ENCODE measurements at places on chromosomes 11 and 22.

- no peak for DNase-seq
Measured at GRCh38 chr11:96232132-96232531, 110.9 kb downstream of the MAML2 start.

DNA sequence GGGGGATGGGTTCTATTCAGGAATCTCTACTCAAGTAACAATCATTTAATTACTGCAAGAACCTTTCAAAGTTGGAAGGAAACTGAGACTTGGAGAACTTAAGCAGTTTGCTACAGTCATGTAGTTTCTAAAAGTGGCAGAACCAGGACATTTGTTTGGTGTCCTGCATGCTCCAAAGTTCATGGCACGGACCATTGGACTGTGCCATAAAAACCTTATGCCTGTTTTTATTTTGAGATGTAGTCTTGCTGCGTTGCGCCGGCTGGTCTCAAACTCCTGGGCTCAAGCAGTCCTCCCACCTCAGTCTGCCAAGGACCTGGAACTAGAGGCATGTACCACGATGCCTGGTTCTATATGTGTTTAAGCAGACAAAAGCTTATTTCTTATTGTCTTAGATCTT is 18.6 kb upstream of the AIFM3 start:
- DNase-seq, result no peak

DNA sequence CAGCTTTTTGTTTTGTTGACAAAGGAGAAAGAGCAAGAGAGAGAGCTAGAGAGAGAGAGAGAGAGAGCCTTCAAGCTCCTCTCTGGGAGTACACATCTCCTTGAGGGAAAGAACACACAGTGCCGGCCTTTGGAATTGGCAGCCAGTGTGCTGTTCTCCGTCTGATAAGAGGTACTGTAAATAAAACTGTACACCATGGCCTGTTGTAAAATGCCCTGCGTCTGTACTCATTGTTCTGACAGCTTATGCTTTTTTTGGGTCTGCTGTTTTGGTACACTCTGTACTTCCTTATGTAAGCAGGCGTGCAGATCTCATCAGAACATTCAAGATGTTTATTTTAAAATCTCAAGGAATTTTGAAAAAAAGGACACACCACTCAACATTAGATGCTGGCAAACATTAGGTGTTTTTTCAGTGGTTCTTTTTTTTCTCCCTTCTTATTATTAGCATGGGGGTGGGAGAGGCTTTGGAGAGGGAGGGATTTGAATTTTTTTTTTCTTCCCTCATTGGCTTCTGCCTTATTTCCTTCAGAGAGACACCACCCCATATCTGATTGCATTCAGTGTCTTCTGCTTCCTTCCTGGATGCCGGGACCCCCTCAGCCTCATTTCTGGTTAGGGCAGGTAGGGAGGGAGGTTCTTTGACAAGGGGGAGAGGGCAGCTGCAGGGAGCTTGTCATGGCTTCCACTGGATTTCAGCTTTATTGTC is 116.8 kb upstream of the NNMT start:
- DNase-seq, result no peak

DNA sequence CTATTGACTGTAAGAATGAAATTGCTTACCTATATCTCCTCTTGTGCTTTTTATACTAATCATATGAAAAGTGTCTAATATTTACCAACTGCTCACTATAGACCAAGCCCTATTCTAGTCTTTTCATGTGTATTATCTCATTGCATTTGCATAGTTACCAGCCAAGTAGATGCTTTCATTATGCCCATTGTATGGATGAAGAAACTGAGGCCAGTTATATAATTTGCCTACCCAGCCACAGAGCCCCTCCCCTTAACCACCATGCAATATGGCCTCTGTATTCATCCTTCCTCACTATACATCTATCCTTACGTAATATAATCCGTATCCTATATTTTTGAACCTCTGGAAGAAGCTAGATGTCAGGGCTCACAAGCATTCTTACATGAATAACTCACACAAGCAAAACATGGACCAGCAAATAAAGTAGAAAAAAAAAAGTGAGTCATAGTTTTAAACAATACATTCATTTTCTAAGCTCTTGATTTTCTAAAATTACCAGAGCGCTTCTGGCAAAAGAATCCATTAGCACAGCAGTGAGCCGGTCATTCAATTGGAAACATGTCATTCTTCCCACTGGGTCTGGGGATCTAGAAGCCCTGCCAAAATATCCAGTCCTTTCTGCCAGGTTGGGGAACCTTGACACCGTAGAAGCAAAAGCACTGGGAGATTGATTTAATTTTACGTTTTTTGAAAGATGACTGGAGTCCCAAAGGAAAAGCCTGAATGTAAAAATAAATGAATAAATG is 80.0 kb downstream of the C11orf91 start:
- DNase-seq, result no peak

GRCh38 chr11:121417055-121417551 is 35.0 kb upstream of the SORL1 start:
- peak; percentile 11 for DNase-seq

- no peak for DNase-seq
Measured at GRCh38 chr11:34252015-34252414, 105.8 kb downstream of the ABTB2 start.

DNA sequence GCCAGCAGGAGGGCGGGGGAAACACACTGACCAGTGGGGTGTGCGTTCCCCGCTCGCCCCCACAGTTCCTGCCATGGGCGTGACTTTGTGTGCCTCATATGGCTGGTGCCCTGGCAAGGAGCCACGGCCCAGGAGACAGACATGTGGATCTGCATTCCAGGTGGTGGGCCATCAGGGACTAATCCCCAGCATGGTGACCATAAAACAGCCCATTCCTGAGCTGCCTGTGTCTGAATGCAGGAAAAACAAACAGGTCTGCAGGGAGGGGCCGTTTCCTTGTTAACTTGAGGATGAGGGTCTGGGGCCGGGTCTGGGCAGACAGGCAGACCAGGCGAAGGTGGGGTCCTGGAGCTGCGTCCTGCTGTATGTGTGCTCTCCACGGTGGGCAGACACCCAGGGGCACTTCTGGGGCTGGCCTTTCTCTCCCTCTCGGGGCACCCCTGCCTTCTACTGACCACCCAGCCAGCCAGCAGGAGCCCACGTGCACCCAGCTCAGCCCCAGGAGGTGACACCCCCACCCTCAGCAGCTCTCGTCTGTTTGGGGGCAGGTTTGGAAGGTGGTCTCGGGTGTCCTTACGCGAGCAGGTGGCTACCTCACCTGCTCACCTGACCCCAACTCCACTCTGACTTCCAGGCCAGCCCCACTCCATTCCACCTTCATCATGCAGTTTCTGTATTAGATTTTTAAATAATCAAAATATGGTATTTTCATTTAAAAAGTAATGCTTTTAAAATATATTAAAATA is 120.3 kb downstream of the KCNQ1OT1 start:
- DNase-seq, result no peak

DNA sequence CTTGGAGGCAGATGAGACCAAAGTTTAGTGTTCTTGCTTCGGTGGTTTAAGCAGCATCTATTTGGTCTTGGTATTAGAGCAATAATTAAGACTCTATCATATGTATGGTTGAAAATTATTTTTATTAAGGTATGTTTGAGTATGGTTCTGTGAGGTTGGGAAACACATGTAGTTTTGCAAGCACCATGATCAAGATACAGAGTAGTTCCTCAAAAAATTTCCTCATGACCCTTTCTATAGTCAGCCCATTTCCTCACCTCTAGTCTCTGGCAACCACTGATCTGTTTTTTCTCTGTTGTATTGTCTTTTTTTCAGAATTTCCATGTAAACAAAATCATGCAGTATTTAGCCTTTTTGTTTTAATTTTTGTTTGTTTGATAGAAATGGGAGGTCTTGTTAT is 18.4 kb downstream of the MTMR3 start:
- no peak for DNase-seq

- no peak for DNase-seq
Measured at GRCh38 chr22:41813726-41814410, 13.4 kb downstream of the CCDC134 start.

- no peak for DNase-seq
Measured at GRCh38 chr22:45101515-45102227, 62.1 kb upstream of the NUP50 start.

DNA sequence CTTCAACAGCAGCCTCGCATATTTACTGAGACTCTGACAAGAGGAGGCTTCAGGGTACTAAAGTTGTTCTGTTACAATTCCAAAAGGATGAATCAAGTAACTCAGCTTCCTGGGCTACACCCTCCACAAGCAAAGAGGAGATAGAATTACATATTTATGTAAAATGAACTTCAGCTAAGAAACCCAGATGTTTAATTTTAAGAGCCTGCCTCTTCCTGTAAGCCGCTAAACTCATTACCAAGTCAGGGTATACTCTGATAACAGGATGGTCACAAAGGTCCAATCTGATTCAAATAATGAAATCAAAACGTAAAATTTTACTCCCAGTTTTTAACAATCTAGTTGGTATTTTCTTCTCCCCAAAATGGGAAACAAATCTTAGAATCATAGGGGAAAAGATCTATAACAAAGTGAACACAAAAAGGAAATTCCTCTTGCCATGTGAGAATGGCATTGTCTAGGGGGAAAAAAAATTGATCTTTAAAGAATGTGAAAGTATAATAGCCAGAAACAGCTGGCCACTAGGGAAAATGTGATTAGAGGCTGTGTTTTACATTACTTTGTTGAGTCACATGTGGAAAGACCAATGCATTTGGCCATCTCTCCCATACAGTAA is 30.9 kb downstream of the CHEK2 start:
- peak; percentile 59 for DNase-seq

DNA sequence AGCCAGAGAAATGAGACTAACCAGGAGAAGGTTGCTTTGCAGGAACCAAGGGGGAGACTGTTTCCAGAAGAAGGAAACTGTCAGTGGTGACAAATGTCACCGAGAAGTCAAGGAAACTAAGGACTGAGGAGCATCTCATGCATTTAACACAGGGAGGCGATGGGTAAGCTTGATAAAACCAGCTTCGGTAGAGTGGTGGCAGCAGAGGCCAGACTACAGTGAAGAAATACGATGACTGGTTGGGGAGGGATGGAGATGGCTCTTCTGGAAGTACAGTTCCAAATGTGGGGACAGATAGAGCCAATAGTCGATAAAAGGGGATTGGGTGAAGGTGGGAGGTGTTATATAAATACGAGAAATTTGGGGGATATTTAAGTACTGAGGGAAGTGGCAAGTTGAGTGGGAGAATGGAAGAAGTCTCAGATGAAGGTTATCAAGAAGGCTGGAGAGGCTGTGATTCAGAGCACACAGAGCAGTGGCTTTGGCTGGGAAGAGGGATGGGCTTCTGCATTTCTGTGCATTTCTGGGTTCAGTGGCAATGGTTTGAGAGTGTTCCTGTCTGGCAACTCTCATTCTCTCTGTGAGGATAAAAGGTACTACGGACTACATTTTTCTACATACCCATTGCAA is 29.2 kb downstream of the SC5D start:
- DNase-seq, result no peak

DNA sequence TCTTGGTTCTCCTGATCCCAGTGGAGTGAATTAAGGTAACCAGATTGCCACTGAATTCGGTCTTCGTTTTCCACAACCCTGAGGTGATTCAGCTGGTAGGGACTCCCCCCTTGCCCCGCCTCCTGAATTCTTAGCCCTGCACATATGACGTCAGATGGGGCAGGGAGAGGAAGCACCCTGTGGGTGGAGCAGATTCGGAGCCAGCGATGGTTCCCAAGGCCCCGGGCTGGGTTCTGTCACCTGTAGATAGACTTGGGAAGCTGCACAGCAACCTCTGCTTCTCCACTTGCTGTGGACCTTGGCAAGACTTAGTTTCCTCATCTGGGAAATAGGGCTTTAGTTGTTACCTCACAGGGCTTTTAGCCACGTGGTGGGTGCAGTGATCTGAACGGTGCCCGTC is 67.8 kb downstream of the CTTN start:
- DNase-seq, result peak; percentile 9

DNA sequence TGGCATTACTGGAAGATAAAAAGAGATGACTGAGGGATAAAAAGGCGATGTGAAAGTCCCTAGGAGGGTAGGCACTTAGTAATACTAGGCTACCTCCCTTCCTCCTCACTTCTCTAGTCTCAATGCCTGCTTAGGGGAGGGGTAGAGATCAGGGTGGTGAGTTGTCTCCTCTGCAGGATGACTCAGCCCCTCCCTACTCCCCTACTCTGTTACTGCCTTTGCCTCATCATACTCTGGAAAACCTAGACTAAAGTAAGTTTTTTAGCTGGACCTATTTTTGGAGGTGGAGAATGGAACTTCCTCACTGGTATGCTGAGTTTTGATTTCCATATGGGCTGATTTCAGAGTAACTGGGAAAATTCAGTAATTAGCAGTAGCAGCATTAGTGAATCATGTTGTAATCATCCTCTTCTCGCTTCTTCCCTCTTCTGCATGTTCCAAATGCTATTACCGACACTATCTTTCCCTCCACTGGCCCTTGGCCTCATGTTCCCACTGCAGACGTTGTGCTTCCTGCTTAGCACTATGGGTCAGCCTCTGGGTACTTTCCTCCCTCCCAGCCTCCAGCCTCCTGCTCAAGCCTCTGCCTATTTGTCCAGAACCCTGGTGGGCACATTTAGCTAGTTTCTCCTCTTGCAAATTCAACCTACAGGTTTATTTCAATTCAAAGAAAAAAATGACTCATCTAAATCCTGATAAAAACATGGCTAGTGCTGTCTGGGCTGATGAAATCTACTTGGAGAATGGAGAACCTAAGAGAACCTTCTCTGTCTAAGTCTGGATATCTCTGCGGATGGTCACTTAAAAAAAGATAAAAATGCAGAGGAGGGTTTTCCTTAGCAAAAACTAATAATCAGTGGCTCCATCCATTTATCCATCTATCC is 281.7 kb downstream of the ST3GAL4 start:
- peak; percentile 27 for DNase-seq

DNA sequence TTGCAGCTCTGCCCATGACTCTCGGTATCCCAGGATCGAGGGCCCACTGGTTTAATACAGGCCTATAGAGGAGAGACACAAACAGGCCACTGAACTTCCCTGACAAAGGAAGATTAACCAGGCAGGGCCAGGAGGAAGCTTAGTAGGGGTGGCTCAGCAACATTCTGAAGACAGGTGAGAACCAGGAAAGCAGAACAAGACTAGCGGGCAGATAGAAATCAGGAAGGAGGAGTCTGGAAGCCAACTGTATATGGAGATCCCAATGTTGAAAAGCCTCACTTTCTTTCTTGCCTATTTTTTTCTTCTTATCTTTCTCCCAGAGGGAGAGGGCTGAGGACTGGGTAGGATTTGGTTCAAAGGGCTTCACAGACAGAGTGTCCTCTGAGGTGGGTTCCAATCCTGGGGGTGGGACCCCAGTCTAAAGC is 5.4 kb downstream of the PI4KA start:
- no peak for DNase-seq
